Kidney tubule cell (primary cell): ENCODE measurements at places on chromosomes 5 and 9.
A peak's percentile ranks its signal among the peaks of the same experiment; 100 is the strongest.

DNA sequence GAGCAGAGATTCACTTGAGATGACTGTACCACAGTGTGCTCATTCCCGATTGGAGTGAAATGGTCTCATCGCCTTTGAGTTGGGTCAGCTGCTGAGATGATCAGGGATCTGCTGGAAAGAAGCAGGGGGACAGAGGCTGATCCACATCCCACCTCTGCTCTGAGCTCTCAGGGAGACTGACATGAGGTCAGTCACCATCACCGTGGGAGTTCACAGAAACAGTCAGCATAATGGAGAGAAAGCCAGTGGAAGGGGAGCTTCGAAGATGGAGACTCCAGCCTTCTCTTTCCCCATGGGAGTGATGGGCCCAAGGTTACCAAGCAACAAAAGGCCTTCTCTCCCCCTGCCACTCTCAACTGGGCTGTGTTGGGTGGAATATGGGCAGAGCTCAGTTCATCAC lies 276.4 kb downstream of the CDK5RAP2 start:
- no peak for DNase-seq

GRCh38 chr9:131617611-131618010 lies 72.3 kb downstream of the PRRT1B start:
- no peak for DNase-seq

DNA sequence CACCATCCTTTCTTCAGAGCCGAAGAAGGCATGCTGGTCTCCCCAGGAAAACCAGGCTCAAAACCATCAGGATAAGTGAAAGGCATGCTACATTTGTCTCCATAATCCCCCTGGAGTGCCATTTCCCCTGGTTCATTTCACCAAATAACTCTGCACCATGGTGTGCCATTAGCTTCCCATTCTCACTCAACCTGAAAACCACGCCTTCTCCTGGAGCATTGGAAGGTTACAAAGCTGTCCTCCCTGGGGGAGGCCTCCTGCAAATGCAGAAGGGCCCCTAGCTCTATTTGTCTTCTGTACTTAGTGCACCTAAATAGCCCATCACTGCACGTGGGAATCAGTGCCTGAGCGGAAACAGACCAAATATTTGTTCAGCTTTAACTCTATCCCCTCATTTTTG lies 90.2 kb upstream of the ICE1 start:
- no peak for DNase-seq

DNA sequence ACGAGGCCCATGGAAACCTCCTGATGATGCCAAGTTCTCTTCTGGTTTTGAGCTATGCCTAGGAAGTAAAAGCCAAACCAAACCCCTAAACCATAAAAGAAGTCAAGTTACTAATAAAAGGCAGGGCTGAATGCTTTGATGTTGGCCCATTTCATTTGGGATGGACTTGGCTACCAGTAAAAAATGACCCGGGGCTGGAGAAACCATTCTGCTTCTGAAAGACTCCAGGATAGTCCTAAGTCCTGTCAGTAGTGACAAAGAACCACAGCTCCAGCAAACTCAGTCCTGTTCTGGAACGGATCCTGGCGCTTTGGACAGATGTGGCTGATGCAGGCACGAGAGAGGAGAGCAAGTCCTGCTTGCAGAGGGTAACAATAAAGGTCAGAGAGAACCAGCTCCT lies 68.6 kb downstream of the SH3PXD2B start:
- DNase-seq = no peak

- no peak for DNase-seq
Observed at GRCh38 chr9:36665387-36665786, 92.7 kb downstream of the MELK start.

- no peak for DNase-seq
Observed at GRCh38 chr9:88813638-88814209, 177.5 kb upstream of the S1PR3 start.

DNA sequence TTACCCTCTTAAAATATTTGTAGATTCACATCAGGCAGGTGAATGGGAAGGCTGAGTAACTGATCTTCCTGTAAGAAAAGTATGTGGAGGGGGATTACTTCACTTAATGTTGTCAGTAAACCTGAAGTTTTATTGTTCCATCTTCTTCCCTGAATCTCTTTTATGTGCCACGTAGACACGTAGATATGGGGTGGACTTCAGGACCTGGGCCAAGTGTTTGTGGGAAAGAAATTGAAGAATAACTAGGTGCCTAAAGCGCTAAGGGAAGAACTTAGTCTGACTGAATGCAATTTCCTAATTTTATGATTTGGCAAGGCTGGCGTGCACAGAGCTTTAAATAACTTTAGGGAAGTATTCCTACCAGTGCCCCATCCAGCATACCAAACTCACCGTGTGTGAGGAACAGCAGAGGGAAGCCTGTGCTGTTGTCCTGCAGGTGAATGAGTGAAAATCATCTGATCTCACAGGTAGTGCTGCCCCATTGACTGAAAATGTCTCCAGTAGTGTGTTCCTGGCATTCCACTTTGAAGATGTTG lies 323.4 kb downstream of the KDM4C start:
- no peak for DNase-seq

- DNase-seq = peak; percentile 91
Observed at GRCh38 chr5:43389679-43390329, 22.4 kb downstream of the CCL28 start.

DNA sequence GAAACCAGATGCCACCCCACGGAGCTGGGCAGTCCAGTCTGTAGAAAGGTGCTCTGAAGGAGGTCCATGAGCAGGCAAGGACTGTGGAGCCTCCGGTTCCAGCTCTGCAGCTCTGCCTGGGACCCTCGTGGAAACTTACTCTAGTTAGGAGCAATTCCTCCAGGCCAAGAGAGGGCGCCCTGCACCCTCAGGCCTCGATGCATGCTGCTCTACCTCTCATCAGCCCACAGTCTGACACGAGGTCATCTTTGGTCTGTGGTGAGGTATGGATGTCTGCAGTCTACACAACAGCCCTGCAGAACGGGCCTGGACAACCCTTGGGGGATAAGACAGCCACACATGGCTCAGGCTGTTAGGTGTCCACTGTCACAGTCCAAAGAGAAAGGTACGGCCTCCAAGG lies 50.6 kb upstream of the UBTD2 start:
- DNase-seq = no peak

DNA sequence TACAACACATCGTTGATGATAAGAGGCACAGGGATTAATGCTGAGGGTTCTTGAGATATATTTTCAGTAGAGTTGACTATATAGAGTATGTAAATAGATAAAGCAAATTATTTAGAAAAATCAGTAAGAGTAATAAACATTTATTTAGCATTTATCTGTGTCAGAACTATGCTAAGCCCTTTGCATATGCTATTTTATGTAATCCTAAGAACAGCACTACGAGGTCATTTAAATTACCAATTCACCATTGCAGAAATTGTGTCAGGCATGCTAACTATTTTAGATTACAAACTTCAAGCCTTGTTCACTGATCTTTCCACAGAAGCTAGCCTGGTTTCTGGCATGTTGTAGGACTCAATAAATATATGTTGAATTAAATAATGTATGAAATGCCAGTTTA lies 20.4 kb upstream of the REEP2 start:
- DNase-seq = no peak

DNA sequence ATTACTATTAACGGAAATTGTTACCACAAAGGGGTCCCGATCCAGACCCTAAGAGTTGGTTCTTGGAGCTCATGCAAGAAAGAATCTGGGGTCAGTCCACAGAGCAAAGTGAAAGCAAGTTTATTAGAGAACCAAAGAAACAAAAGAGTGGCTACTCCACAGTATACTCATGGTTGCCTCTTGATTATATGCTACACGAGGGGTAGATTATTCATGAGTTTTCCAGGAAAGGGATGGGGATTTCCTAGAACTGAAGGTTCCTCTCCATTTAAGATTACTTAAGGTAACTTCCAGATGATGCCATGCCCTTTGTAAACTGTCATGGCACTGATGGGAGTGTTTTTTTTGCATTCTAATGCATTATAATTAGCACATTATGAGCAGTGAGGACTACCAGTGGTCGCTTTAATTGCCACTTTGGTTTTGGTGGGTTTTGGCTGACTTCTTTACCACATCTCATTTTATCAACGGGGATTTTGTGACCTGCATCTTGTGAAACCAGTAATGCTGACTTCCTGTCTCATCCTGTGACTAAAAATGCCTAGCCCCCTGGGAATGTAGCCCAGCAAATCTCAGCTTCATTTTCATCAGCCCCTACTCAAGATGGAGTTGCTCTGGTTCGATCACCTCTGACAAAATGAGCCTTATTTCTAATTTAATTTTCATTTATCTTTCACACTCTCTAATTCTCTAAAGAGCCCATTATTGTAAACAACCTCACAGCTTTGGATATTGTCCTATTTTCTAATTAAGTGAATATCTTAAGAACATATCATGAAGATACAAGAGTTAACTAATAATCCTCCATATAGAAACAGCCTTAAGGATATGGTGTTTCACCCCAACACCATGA lies 336.3 kb downstream of the RASEF start:
- DNase-seq = no peak

GRCh38 chr5:129125819-129126218 lies 31.3 kb downstream of the ISOC1 start:
- no peak for DNase-seq

GRCh38 chr5:124179819-124180218 lies 566.6 kb downstream of the ZNF608 start:
- no peak for DNase-seq

GRCh38 chr9:35518981-35519679 lies 29.2 kb downstream of the RUSC2 start:
- DNase-seq = peak; percentile 87

DNA sequence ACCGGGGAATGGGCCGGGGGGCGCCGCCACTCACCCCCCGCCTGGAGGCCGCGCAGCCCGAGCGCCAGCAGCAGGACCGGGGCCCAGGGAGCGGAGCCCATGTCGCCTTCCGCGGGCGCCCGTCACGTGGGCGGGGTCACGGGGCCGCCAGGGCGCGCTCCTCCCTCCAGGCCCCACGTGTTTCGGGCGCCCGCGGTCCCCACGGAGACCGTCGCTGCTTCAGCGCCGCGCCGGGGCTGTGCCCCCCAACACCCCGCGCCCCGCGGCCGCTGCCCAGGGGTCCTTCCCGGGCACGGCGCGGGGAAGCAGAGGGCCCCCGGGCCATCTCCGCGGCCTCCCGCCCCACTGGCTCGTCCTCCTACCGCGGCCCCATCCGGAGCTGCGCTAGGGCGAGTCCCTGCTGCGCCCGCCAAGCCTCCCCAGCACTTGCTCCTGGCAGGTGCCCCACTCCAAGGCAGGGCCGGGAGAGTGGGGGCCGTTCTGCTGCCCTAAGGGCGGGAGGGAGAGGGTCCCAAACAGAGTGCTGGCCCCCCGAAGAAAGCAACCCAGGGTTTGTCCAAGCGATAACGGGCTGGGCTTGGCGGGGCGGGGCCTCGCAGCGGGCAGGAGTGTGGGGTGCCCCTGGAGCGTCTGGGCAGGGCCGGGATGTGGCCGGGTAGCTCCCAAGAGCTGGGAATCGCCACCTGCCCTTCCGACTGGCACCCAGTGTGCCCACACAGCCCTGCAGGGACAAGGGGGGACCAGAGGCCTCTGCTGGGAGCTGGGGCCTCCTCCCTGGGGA lies at the start of gene DPP7:
Gene DPP7 (minus strand): TSS at position 121 of the 781 bp plus-strand sequence. CDS start 20 bp downstream, at position 101.
- DNase-seq = peak; percentile 53

DNA sequence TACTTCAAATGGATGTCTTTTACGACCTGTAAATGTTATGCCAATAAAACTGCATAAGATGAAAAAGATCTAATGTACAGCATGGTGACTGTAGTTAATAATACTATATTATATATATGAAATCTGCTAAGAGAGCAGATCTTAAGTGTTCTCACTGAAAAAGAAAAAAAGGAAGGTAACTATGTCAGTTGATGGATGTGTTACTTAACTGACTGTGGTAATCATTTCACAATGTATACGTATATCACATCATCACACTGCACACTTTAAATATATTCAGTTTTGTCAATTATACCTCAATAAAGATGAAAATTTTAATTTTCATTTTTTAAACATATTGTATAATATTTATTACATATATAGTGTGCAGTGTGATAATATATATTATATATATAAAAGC lies 31.9 kb downstream of the THBS4 start:
- DNase-seq = no peak

DNA sequence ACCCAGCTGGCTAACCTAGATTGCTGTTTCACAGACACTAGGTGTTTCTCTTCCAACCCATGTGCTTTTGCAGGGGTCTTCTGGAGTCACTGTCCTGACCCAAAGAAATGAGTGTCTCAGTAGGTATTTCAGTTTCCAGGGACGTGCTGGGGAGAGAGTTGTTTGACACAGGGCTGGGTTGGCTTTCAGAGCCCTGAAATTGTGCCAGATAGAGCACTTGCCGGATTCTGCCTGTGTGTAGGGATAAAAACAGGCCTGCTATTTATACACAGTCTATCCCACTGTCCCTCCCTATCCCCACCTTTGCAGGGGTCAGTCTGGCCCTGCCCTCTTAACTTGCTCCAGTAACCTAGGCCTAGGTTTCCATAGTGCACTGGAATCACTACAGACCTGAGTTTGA lies 957 bp upstream of the HBEGF start:
- DNase-seq = no peak

DNA sequence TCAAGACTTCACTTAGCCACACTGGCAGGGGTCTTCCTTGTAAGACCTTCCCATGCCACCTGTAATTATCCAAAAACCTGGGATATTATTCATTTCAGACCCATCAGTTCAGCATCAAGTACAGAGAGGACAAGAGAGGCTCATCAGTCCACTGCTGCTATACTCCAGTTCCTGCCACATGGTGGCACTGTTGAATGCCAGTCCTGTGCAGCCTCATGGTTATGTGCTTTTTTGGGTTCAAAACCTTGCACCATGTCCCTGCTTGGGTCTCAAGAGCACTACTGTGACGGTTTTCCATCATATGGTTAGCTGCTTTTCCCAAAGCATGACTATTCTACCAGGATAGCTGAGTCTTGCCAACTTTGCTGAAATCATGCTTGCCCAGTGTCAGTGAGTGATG lies 8.5 kb downstream of the PTGS1 start:
- DNase-seq = no peak

- no peak for DNase-seq
Observed at GRCh38 chr5:120545951-120546350, 81.9 kb downstream of the PRR16 start.

DNA sequence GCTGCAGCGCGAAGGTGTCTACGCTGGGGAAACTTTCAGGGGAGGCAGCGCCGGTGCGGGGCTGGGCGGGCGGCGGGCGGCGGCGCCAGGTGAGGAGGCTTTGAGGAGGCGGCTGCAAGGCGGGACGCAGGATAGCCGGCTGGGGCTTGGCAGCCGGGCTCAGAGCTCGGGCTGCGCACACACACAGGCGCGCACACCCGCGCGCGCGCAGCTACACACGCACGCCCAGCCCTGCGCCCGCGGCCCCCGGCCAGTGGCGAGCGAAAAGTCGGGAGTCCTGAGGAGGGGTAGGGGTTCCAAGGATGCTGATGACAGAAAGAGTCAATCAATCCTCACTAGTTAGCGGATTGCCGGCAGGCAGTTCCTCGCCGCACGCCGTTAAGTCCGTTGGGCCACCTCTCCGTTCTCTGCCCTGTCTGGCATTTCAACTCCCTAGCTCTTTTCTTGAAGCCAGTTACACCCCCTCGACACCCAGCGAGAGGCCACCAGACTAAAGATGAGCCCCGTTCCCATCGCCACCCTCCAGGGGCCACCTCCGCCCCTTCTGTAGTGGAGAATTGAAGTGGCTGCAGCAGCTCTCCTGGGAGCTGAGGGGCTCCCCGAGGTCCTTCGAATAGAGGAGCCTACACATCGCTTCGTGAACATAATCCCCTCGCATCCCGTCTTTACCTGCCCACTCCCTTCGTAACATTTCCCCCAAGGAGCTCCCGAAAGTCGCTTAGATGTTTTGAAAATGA lies 1640.3 kb upstream of the C9orf72 start:
- DNase-seq = peak; percentile 37
